ENCODE measurements at places on chromosomes 16 and 17.

GRCh38 chr17:64343833-64344637 lies 46.6 kb downstream of the PECAM1 start:
- peak; percentile 37 for DNase-seq

DNA sequence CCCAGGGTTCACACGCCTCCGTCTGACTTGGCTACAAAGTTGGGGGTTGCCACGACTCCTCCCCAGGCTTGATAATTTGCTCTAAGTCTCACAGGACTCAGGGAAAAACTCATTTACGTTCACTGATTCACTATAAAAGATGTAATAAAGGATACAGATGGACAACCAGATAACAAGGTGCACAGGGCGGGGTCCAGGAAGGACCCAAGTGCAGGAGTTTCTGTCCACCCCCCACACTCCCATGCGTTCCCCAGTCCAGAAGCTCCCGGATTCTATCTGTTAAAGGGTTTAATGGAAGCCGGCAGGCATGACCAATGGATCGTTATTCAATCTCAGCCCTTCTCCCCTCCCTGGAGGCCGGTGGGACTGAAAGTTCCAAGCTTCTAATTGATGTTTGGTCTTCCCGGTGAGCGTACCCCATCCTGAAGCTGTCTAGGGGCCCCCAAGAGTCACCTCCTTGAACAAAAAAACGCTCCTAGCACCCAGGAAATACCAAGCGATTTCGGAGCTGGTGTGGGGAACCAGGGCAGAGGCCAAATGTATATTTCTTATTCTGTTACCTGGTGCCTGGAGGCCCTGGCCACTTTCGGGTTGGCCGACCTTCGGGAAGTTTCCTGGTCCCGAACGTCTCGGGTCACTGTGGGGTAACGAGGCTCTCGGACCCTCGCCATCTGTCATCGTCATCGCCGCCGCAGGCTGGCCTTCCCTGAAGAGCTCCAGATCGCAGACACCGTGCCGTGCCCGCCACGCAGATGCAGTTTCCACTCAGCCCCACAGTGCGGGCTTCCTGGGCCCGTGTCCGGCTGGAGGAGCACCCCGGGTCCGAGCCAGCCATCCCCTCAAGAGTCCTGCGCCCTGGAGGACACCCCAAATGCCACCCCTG lies 13.5 kb upstream of the METRNL start:
- DNase-seq: no peak

- DNase-seq: no peak
Measured at GRCh38 chr16:12147681-12148080, 171.1 kb downstream of the SNX29 start.

- DNase-seq: peak; percentile 72
Measured at GRCh38 chr16:55478827-55479429, at the start of gene MMP2. TSS of gene MMP2 (plus strand) at chr16:55479198. CDS start at chr16:55479480, 282 bp downstream.

- no peak for DNase-seq
Measured at GRCh38 chr16:10850478-10850850, 26.5 kb upstream of the CIITA start.

GRCh38 chr17:43545383-43545632 lies 832 bp downstream of the ETV4 start:
- DNase-seq: peak; percentile 45

DNA sequence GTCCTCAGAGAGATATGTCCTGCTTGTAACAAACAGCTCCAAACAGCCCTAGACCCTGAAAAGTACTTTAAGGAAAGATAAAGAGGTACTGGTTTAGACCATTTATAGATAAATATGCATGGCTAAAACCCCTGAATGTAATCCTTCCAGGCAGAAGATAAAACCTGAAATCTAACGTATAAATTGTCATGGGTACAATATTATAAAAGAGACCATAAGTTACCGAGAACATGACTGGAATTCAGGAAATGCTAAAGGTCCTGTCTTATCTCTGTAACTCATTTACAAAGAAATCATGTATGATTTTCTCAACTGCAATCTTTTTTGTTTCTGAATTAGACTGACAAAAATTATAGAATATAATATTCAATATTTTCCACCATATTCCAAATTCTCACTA lies 9.2 kb upstream of the KANSL1 start:
- no peak for DNase-seq

GRCh38 chr17:59680314-59680713 lies 26.9 kb downstream of the PTRH2 start:
- DNase-seq: no peak

GRCh38 chr16:27414788-27415431 lies 12.9 kb downstream of the IL21R start:
- DNase-seq: no peak

GRCh38 chr17:14854691-14855090 lies 410.4 kb downstream of the PMP22 start:
- no peak for DNase-seq

DNA sequence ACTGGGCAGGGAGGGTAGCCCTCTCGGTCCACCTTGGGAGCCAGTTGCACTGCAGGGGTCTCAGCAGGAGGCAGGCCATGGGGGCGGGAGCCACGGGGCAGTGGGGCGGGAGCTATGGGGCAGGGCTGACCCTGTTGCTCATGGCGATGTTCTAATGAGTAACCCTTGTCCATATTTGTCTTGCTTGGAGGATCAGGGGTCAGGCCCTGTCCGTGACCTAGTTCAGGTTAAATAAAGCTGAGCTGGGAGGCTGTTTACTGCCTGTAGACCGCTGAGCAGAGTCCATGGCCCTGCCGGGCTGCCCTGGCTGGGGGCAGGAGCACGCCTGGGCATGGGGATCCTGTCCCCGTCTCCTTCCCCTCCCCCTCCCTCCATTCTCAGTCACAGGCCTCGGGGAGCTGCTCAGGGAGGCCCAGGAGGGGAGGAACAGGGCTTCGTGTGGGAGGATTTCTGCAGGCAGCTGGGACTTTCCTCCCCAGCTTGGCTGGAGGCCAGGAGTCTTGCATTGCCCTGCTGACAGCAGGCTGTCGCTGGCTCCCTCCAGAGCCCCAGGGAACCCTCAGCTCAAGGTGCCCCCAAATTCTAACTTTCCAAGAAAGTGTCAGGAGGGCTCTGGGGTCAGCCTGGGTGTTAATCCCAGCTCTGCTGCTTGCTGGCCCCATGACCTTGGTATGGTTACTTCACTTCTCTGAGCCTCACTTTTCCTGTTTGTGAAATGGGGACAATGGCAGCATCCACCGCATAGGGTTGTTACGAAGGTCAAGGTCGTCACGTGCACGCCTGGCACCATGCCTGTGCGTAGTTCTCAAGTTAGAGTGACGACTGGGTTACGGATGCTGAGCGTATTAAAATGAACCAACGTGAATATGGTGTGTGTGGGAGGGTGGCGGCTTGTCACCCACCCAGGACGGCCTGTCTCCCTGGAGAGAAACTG lies 6.1 kb upstream of the SERPINF2 start:
- no peak for DNase-seq

GRCh38 chr17:4476017-4476416 lies 22.7 kb upstream of the SPNS2 start:
- peak; percentile 52 for DNase-seq

- no peak for DNase-seq
Measured at GRCh38 chr17:6011206-6011605, 59.0 kb upstream of the WSCD1 start.

- DNase-seq: no peak
Measured at GRCh38 chr16:13780406-13781168, 139.4 kb upstream of the ERCC4 start.

DNA sequence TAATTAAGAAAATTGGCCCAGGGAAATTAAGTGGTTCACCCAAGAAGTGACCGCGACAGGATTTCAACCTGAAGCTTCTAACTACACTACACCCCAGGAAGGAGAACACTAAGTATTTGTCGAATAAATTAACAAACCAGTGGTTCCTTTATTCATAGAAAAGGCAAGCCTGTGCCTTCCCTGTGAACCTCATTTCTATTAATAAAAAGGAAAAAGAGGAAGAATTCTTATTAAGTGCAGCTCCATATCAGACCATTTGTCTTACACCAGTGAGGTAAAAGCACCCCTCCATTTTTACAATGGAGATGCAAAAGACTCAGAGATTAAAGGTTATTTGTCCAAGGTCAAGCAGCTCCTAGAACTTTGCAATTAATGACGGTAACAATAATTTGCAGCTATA lies 1.7 kb downstream of the COPS3 start:
- no peak for DNase-seq

DNA sequence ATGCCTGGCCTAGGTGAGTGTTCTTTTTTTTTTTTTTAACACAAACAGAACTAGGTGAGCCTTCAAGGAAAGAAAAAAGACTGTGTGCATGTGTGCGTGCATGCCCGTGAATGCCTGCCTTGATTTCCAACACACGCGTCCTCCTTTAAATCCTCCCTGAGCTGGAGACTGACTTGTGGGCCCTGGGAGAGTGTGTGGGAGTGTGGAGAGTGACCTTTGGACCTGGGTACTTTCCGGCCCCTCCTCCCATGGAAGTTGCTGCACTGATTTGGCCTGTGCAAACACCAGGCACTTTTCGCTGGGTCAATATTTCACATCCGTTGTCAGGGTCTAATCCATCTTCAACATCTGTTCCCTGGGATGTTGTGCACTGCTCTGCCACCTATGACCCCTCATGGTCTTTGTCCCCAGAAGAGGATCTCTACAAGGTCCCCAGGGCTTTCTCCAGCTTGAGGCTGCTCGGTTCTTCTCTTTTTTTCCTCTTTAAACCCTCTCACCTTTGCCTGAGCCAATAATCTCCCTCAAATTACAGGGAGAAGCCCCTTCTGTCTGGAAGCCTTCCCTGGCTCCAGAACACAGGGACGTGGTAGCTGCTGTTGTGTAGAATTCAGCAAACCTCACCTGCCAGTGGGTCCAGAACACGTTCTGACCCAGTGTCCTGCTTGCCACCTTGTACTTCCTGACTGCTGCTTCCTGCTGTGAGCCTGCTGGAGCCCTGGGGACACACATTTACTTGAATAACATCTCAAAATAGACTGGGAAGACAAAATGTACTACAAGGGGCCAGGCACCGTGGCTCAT lies 20.8 kb upstream of the ATP5MC1 start:
- DNase-seq: no peak

GRCh38 chr17:82399041-82399441 lies 19.1 kb upstream of the HEXD start:
- DNase-seq: no peak

DNA sequence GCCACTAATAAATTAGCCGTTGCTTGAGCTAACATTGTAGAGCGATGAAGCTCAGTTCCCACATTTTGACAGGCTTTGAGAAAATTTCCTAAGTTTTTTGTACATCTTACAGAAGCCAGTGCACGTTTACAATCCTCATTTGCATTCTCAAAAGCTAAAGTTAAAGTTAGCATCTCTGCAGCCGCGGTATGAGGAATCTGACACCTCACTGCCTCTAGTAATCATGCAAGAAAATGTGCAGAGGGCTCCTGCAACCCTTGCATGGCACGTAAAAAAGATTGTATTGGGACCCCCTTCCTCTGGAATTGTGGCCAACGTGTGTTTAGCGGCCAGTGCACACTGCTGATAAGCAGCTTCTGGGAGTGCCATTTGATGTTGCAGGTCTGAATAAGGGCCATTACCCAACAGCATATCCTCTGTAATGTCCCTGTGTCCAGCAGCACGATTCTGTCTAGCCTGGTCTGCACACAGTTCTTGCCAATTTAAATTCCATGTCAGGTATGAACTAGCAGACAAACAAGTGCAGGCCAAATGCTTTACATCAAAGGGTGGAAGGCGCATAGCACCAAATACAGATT lies 12.4 kb upstream of the ZNF689 start:
- no peak for DNase-seq

DNA sequence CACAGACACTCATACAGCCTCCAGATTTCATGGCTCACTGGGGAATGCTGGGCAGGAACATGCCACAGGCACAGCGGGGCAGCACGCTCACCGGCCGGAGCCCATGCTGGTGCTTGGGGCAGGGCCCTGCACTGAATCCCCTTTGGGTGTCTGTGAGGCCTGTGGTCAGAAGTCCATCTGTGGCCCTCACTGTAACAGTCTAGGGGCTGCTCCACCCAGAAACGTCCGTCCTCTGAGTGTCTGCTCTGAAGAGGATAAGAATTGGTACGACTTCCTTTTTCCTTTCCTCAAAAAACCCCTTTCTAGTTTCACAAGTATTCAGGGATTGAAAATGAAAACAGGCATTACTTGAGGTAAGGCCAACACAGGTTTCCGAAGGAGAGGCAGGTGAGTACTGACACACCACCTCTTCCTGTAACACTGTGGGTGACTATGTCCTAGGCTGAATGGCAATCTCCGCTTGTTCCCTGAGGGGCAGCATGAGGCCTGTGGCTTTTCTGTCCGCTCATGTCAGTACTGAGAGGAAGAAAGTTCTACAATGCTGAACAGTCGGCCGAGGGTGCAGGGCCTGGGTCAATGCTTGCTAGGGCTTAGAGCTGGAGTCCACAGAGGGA lies 42.5 kb downstream of the TMEM11 start:
- no peak for DNase-seq

GRCh38 chr16:78563905-78564304 lies 464.5 kb downstream of the WWOX start:
- DNase-seq: peak; percentile 71

DNA sequence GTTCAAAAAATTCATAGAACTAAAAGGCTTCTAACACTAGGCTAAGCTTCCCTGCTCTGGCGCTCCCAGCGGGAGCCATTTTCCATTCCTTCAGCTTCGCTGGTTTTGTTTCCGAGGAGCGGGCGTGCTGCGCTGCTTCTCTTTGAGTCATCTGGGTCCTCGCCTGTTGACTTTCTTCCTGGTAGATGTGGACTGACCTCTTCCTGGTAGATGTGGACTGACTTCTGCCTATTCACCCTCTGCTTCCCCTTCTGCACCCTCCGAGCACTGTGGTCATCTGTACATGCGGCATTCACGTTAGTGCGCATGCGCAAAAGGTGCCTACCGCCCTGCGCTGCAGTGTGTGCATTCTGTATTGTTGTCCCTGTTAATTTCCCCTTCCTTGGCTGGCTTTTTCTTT lies 40.8 kb upstream of the SEC14L1 start:
- DNase-seq: no peak

GRCh38 chr17:9821921-9822320 lies at the start of gene GSG1L2:
TSS of gene GSG1L2 (minus strand) at chr17:9822079. CDS start at chr17:9822071, 8 bp downstream.
- no peak for DNase-seq

GRCh38 chr16:22692916-22693637 lies 120.9 kb upstream of the HS3ST2 start:
- DNase-seq: no peak

DNA sequence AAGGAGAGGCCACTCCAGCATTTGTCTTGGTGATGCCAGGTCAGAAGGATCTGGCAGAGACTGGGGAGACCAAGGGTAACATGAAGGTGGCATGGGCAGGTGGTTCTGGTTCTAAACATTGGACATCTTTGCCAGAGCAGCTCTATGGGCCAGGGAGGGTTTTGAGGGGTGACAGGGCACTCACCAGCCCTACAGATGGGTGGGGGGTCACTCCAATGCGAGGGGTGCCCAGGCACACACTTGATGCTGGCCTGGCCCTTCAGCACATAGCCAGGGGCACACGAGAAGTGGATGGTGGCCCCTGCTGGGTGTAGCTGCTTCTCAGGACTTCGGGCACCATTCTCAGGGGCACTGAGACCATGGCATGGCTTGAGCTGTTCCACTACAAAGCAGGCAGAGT lies 5.5 kb upstream of the PHF12 start:
- no peak for DNase-seq

GRCh38 chr16:12317856-12318537 lies 341.5 kb downstream of the SNX29 start:
- DNase-seq: peak; percentile 34

GRCh38 chr16:49350265-49351095 lies 23.1 kb upstream of the C16orf78 start:
- peak; percentile 65 for DNase-seq

GRCh38 chr17:50204431-50204830 lies 3.0 kb upstream of the COL1A1 start:
- no peak for DNase-seq

All from NCI-H1417 (cell line).